ENCODE measurements at places on chromosomes 16 and 17.
A peak's percentile ranks its signal among the peaks of the same experiment; 100 is the strongest.

DNA sequence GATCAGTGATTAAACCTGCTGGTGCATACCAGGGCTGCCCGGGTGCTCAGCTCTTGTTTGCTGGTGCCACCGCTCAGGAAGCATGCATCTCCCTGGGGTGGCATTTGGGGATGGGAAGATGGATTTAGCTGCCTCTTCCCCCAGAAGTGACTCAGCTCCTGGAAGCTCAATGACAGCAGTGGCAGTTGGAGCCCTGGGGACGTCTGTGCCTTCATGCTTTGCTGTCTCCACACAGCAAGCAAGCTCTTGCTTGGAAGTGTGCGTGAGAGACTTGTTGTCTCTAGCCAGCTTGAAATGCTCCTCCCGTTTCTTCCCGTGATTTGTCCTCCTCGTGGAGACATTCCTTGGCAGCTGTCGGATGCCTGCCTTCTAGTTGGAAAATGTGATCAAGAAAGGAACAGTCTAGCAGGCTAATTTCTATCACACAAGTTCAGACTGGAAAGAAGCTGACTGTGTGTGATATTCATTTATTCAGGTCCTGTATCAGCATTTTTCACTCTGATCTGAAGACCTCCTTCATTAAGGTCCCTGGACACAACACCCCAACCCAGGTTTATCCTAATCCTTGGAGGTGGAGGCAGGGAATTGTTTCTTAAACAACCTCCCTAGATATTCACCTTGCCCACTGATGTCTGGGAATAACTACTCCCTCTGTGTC is 73.0 kb downstream of the BMERB1 start:
- DNase-seq = no peak

DNA sequence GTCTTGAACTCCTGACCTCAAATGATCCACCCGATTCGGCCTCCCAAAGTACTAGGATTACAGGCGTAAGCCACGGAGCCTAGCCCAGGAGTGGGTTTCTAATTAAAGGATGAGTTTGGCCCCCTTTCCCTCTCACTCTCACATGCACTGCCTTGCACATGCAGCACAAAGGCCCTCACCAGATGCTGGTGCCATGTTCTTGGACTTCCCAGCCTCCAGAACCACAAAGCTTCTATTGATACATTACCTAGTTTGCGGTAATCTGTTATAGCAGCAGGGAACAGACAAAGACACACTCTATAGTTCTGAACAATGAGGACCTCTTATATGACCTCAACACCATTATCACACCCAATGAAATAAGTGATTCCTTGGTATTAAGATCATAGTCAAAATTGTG is 17.9 kb upstream of the ITGAD start:
- no peak for DNase-seq

DNA sequence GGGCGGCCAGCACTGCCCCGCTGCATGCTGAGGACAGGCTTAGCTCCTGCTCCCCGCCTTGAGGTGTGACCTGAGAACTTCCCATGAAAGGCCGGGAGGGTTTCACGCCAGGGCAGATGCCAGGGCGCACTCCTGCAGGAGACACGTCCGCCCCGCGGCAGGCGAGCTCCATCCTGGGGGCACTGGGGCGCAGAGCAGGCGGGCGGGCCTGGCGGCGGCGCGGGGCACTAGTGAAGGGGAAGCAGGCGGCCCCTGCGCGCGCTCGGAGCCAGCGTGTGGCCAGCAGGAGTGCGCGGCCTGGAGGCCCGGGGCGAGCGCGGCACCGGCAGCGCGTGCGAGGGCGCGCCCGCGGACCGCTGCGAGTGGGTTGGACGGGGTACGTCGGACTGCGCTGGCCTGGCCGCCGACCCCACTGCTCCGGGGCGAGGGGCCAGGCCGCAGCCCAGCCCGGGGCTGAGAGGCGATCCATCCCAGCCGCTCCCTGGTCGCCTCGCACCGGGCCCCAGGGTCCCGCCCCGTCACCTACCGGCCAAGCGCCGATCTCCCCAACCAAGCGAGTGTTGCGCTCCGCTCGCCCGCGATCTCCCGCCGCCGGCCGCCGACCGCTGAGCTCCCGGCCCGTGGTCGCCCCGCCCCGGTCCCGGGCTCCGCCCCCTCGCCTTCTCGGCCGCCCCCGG is at the start of gene MAP3K14:
Gene MAP3K14 (minus strand): TSS at position 587 of the 677 bp plus-strand sequence. CDS start 26,275 bp downstream, outside the sequence.
- no peak for DNase-seq

- DNase-seq = peak; percentile 16
Measured at GRCh38 chr16:74035816-74036215, 260.8 kb upstream of the PSMD7 start.

DNA sequence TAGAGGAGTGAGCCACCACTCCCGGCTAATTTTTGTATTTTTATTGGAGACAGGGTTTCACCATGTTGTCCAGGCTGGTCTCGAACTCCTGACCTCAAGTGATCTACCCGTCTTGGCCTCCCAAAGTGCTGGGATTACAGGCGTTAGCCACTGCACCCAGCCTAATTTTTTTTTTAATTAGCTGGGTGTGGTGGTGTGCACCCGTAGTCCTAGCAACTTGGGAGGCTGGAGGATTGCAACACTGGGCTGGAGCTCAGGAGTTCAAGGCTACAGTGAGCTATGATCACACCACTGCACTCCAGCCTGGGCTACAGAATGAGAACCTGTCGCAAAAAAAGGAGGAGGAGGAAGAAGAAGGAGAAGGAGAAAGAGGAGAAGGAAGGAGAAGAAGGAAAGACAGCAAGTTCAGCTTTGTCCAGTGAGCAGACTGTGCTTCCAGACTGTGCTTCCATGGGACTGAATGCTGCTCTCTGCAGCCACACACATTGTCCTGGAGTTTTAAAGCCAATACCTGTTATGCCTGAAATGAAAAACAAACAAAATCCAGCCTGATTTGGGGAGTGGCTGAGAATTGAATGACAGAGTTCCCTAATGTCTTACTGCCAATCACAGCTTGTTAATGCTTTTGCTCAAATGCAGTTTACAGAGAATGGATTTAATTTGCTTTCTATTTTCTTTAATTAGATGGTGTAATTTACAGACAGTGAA is 2.8 kb upstream of the TNFRSF13B start:
- DNase-seq = no peak

DNA sequence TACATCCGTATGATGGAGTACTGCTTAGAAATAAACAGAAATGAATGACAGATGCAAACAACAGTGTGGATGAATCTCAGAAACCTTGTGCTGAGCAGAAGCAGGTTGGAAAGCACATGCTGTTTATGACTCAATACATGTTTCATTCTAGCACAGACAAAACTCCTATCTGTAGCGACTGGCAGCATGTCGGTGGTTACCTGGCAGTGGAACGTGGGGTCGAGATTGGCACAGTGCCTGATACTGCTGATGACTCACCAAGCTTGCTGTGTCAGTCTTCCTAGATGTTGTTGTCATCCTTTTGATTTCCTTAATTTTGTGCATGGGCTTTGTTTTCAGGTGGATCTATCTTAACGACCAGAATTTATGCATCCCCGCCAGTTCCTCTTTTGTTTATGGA is 62.1 kb downstream of the GAN start:
- DNase-seq = no peak

GRCh38 chr17:67107811-67108775 is 63.7 kb downstream of the CACNG1 start:
- no peak for DNase-seq

- no peak for DNase-seq
Measured at GRCh38 chr16:10569621-10570020, 10.8 kb downstream of the EMP2 start.

DNA sequence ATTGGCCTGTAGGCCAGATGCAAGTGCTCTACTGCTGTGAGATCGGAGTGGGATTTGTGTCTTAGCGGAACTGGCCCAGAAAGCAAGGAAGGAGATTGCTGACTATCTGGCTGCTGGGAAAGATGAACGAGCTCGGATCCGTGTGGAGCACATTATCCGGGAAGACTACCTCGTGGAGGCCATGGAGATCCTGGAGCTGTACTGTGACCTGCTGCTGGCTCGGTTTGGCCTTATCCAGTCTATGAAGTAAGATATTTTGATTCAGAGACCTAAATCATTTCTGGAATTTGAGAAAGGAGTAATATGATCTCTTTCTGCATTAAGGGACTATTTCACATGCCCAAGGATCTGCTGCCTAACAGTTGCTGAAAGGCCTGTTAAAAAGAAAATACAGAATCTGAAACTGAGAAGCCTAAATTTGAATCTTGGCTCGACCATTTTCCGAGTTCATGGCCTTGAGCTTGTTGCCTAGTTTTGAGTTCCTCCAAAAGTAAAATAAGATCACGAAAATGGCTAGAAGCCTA is 21.1 kb downstream of the IST1 start:
- no peak for DNase-seq

DNA sequence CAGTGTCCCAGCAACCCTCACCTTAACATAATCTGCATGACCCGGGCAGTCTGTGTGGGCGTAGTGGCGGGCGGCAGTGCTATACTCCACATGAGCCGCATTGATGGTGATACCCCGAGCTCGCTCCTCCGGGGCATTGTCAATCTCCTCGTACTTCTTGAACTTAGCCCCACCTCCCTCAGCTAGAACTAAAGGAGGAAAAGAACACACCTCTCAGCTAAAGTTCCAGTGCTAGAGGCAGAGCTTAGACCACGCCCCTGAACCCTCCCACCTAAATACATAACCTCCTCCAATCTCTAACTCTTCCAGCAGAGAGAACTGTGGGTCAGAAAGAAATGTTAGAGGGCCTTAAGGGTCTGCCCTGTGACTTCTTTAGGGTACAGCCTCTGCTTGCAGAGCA is 855 bp downstream of the TUFM start:
- DNase-seq = no peak

GRCh38 chr17:47844814-47845715 is 4.0 kb upstream of the SCRN2 start:
- DNase-seq = no peak

DNA sequence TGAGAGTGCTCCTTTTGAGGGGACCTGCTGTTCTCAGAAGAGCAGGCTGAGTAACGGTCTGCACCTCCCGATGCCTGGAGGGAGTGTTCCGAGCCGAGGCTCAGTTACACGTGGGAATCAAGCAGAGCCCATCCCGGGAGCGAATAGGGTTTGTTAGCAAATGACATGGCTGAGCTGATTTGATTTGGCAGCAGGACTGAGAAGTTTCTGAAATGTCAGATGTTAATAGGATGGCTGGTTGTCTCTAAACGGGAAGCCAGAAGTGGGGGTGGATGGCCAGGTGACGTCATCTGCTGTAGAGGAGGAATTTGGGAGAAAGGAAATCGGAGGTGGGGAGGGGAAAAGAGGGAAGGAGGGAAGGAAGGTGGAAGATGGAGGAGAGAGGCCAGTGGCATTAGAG is 128.0 kb downstream of the RAP1GAP2 start:
- DNase-seq = no peak

- no peak for DNase-seq
Measured at GRCh38 chr17:19579867-19580565, 46.4 kb downstream of the SLC47A1 start.

GRCh38 chr16:5001571-5001970 is 32.2 kb downstream of the NAGPA start:
- no peak for DNase-seq
